ENCODE measurements at places on chromosomes 1 and 21.

- DNase-seq, result no peak
Measured at GRCh38 chr1:43468414-43468813, 14.7 kb upstream of the HYI start.

- DNase-seq, result no peak
Measured at GRCh38 chr1:230340526-230341161, 85.5 kb downstream of the PGBD5 start.

DNA sequence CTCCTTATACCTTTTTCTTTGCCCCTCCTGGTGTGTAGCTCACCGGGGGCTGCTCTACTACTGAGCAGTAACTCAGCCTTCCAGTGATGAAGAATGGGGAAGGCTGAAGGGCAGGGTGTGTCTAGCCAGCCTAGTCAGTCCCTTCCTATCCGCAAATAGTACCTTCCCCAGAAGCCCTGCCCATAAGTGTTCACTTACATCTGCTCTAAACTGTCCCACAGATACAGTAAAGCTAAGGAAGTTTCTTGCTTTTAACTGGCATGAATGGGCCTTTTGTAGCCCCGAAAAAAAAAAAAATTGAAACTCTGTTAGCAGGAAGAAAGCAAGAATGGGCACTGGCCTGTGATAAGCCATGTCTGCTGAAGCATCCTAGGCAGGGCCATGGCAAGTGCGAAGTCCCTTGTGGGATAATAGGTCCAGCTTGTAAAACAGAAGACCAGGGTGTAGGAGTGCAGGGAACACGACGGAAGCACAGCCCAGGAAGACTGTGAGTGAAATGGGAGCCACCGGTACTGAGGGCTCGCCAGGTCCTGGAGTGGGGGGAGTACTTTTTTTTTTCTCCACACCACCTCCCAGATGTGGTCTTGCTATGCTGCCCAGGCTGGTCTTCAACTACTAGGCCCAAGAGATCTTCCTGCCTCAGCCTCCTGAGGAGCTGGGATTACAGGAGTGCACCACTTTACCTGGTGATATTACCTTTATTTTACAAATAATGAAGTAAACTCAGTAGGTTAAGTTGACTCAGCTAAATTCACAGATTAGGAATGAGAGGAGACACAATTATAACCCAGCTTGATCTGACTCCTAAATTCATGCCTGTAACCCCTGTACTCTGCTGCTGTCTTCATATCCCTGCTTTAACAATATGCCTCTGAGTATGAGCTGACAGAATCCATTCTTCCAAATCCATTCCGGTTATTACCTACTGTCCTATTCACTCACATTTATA, 347.5 kb downstream of the SMYD3 start:
- no peak for DNase-seq

GRCh38 chr1:119374208-119374874, 5.8 kb downstream of the HAO2 start:
- DNase-seq, result no peak

- DNase-seq, result no peak
Measured at GRCh38 chr1:115280064-115280463, 58.0 kb downstream of the NGF start.

DNA sequence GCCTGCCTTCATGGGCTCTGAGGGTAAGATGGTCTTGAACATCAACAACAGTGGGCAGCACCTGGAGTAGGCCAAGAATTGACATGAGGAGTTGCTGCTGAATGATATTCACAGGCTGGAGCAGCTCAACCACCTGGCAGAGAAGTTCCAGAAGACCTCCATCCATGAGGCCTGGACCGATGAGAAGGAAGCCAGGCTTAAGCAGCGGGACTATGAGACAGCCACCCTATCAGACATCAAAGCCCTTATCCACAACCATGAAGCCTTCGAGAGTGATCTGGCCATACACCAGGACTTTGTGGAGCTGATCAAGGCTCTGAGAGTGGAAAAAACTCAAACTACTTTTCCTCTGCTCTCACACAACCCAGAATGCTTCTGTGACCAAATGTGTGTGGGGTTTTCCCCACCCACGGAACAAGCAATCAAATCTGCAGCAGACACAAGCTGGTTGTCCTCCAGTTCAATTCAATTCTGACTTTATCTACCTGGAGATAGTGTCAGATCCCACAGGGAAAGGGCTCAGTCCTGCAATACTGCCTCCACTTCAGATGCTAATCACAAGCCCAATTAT, 12.1 kb upstream of the EPHA10 start:
- DNase-seq, result no peak

DNA sequence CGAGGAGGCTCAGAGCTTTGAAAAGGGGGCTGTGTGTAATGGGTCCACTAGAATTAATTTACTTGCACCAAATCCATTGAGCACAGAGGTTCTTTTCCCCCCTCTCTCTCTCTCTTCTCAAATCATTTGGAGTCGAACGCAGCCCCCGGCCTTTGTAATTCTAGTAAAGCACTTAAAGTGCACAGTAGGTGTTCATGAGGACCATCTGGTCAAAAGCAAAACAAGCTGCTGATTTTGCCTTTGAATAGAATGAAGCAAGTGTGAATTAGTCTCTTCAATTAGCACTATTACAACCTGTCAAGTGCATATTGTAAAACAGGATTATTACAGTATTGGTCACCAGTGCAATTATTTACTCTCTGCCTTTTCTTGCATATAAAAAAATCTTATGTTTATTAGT, 259.9 kb downstream of the FAF1 start:
- DNase-seq, result no peak

DNA sequence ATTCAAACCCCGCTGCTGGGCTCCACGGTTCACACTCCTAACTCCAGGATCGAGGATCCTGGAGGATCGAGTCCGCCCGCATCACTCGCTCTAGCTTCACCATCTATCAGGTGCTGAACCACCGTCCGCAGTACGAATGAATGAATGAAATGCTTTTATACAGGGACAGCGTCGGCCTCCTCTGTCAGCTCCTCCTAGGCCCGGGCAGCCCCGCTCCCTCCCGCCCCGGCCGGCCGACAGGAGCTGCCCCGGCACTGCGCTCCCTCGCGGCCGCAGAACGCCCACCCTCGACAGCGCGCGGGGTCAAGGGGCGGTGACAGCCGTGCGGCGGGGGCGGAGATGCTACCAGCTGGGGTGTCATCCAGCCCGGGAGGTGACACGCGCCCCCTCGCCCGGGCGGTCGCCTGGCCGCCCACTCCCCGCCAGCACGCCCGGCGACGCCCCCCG, 520 bp downstream of the ZBTB17 start:
- peak; percentile 90 for DNase-seq

GRCh38 chr1:91830242-91831131, 55.5 kb downstream of the TGFBR3 start:
- no peak for DNase-seq

DNA sequence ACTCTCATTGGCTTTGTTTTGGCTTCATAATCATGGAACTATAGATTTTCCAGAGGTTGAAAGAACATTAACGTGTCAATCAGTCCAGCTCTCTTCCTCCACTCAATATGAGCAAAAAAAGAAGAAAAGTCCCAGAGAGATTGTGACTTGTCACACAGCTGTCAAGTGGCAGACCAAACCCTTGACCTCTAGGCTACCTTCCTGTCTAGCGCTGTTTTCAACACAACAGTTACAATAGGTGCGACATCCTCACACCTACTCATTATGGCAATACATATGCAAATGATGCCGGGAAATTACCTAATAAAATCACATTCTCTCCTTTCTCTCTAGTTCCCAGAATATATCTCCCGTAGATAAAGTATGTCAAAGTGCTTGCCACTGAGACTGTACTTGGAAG, 1.1 kb downstream of the WARS2 start:
- DNase-seq, result no peak

DNA sequence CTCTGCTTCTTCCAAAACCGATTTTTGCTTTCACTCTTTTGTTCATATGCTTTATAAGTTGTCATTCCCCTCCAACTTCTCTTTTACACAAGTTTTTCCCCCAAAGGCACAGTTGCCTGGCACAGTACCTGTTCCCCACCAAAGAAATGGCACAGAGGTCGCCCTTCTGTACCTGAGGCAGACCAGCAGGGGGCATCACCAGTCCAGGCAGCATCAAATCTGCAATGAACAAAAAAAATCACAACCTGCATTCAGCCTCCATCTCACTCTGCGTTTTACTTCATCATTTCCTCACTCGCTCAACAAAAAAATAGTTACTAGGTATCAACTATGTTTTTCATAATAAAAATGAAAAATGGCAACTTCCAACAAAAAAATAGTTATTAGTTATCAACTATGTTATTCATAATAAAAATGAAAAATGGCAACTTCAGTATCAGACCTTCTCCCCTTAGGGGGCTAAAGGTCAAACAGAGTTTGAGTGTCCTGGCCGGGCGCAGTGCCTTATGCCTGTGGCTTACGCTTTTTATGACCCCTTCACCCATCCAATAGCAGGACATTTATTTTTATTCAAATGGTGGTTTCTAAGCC, 4.1 kb downstream of the EIF2D start:
- DNase-seq, result peak; percentile 71

GRCh38 chr1:63563745-63564144, 29.5 kb upstream of the PGM1 start:
- DNase-seq, result no peak

DNA sequence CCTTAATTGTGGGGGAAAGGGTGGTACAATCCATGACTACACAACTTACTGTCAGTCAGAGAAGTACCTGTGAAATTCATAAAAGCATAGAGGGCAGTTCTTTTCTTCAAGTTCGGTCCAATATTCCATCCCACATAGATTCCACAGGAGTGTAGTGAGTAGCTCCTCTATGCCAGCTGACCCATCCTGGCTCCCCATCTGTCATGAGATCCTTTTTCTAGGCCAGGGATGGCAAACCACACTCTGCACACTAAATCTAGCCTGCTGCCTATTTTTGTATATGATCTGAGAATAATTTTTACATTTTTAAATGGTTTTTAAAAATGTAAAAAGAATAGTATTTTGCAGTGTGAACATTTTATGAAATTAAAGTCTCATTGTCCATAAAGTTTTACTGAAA, 107.0 kb upstream of the TSPAN2 start:
- no peak for DNase-seq

- DNase-seq, result no peak
Measured at GRCh38 chr1:114832057-114832456, 22.6 kb upstream of the SYCP1 start.

DNA sequence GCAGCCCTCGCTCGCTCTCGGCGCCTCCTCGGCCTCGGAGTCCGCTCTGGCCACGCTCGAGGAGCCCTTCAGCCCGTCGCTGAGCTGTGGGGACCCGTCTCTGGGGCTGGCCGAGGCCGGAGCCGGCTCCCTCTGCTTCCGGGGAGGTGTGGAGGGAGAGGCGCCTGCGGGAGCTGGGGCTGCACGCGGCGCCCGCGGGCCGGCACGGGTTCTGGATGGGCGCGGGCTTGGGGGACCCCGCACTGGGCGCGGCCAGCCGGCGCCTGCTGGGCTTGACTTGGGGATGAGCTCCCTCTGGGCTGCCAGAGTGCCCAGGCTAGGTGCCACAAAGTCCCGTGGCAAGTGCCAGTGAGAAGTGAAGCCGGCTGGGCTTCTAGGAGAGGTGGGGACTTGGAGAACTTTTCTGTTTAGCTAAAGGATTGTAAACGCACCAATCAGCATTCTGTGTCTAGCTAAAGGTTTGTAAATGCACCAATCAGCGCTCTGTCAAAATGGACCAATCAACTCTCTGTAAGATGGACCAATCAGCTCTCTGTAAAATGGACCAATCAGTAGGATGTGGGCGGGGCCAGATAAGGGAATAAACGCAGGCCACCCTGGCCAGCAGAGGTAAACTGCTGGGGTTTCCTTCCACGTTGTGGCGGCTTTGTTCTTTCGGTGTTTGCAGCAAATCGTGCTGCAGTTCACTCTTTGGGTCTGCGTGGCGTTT, 20.2 kb downstream of the EXOC8 start:
- peak; percentile 40 for DNase-seq

DNA sequence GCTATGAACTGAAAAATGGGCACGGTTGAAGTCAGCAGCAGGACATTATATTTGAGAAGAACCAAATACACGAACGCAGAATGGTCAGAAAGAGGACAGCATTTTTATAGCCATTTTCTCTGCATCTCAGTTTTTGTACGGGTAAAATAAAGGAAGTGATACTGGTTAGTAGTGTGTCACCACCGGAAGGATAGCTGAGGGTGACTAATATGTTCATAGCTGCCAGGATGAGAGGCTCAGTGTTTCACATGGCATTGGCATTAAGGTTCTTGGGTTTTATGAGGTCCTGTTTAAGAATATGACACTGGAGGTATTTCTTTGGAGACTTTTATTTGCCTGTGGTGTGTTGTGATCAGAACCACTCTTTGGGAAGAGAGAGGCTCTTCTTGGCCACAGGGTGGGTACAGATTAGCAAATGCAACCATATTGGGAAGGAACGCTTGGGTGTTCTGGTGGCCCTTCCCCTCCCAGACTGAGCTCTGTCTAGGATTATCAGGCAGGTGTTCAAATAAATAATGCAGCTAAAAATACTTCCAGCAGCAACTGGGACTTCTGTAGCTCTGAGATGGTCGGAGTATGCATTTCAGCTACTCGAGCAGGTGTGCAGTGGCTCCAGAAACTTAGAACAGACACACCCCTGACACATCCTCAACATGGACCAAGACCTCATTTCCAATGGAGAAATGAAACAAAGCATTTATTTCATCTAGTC, 158.2 kb downstream of the PBX1 start:
- no peak for DNase-seq
